ENCODE measurements at places on chromosomes 6 and 20.

DNA sequence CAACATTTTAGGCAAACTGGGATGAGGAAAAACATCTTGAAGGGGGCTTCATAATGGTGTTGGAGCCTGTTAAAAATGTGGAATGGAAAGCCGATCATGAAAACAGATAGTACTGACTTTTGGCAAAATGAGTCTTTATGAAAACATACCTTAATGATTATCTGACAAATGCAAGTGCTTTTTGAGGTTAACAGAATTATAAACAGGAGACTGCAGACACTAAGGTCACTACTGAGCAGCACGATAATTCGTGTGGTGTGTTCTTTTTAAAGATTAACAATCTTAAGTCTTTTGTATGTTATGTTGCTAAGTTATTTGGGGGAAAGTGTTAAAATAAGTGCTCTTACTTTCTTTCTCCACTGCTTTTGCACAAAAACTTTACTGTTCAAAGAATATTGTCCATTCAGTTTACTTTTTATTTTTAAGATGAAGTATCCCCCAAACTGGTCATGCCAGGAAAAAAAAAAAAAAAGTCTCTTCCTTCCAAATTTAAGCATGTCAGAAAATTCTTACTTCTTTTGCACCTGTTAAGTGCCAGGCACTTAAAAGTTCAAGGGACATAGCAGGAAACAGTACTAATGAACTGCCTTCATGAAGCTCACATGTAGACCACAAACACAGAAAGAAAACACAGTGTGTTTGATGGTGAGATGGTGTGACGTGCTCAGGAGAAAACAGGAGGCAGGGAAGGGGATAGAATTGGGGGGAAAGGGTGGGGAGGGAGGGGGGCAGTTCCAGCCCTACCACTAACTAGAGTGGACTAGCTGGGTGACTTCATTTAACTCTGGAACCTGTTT lies 73.2 kb downstream of the CDYL start:
- DNase-seq, result no peak

DNA sequence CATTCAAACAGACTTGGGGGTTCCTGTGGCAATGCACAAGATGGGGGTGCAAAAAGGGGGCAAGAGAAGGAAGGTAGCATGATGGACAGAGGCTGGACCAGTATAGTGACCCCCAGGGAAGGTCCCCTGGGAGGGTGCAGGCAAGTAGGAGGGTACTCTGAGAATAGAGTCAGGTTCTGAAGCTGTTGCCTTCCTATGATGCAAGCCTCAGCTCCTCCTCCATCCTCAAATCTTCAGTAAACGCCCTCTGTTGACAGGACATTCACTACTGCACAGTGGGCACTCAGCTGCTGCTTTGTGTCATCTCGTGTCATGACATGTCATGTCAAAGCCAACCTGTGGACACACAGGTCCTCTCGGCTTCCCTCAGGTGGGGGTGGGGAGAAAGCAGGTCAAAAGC lies 5.8 kb upstream of the SDCBP2 start:
- no peak for DNase-seq

- DNase-seq, result no peak
Observed at GRCh38 chr6:138596591-138596990, 97.3 kb upstream of the NHSL1 start.

- no peak for DNase-seq
Observed at GRCh38 chr6:20708367-20709124, 174.3 kb downstream of the CDKAL1 start.

- DNase-seq, result no peak
Observed at GRCh38 chr6:13559968-13560650, 14.3 kb upstream of the SIRT5 start.

GRCh38 chr20:328027-328974 lies 2.9 kb downstream of the SOX12 start:
- DNase-seq, result no peak

DNA sequence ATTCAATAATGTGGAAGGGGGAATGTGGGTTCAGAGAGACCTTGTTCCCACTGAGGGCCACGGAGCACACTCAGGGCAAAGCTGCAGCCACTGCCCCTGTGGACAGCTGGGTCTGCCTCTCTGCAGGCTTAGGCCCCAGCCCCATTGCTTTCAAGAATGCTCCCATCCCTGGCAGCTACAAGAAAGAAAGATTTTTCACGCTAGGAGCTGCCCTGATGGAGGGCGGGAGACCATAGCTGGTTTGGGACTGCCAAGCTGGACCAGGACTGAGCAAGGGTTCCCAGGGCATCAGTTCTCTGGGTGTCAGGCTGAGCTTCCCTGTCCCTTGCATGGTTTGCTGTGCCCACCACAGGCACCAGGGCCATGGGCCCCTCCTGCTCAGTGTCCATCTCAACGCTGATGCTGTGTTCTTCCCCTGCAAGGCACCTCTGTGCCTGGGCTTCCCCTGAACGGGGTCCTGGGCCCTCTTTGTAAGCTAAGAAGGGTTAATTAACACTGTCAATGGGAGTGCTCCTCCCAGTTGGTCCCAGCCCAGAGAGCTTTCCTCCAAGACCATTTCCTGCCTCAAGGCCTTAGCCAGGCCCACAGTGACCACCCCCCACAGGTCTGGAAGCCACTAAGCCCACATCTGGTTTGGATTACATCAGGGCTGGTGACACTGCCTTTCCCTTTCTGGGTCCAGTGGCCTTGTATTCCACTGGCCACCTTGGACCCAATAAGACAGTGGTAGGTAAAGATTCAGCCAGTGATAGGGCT lies 8.4 kb downstream of the FOXS1 start:
- no peak for DNase-seq

- no peak for DNase-seq
Observed at GRCh38 chr20:39016506-39016905, 54.4 kb downstream of the DHX35 start.

- DNase-seq, result no peak
Observed at GRCh38 chr6:108656836-108657235, 96.1 kb downstream of the FOXO3 start.

DNA sequence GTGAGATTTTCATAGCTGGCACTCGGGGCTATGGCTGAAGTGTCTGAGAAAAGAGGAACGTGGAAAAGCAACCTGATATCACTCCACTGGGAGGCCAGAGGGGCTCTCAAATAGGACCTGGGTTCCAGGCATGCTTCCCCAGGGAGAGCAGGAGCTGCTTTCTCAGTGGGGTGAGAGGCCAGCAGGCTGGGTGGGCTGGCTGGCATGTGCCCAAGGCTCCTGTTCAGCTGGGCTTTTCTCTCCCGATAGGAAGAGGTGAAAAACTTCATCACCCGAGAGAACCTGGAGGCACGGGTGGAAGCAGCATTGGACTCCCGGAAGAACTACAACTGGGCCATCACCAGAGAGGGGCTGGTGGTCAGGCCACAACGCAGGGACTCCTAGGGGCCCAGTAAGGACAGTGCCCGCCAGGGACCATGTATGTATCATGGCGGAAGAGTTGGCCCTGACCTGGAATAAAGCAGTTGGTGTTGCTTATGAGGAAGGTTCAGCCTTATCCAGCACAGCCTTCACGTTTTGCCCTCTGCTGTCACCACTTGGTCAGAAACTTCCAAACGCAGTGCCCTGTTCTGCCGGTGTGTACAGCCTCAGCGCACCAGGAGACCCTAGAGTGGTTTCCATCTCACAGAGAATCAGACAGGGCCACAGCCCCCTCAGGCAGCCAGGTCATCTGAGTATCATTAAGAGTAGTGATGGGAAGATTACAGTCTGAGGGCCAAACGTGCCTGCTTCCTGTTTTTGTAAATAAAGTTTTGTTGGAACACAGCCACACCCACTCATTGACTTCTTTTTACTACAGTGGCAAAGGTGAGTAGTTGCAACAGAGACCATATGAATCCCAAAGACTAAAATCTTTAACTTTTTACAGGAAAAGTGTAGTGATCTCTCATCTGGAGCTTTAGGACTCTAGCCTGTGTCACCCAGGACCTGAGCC lies 1.9 kb downstream of the MRPS26 start:
- DNase-seq, result no peak

- DNase-seq, result no peak
Observed at GRCh38 chr6:38172739-38173410, 353.3 kb downstream of the ZFAND3 start.

GRCh38 chr20:22420116-22420598 lies 164.2 kb downstream of the FOXA2 start:
- DNase-seq, result no peak

DNA sequence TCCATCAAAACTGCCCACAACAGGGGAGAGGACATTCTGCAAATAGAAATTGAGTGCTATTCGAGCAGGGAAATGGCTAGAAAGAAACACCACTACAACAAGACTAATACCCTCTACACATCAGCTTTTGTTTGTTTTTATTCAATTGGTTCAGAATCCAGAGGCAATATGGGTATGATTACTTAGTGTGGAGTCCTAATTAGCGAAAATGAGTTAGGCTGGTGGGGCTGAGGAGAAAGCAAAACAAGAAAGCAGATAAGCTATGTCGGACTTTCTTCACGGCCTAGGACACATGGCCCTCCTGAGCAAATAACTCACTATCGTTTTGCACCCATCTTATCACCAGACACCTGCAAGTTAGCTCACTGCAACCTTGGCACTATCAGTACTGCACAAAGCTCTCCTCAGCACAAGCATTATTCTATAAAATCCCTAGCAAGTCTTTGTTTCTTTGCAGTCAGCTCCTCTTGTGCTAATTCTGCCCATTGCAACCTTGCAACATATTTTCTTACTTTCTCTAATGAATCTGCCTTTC lies 31.3 kb upstream of the SH3BGRL2 start:
- no peak for DNase-seq

GRCh38 chr6:110738899-110739365 lies 76.3 kb downstream of the CDK19 start:
- no peak for DNase-seq

DNA sequence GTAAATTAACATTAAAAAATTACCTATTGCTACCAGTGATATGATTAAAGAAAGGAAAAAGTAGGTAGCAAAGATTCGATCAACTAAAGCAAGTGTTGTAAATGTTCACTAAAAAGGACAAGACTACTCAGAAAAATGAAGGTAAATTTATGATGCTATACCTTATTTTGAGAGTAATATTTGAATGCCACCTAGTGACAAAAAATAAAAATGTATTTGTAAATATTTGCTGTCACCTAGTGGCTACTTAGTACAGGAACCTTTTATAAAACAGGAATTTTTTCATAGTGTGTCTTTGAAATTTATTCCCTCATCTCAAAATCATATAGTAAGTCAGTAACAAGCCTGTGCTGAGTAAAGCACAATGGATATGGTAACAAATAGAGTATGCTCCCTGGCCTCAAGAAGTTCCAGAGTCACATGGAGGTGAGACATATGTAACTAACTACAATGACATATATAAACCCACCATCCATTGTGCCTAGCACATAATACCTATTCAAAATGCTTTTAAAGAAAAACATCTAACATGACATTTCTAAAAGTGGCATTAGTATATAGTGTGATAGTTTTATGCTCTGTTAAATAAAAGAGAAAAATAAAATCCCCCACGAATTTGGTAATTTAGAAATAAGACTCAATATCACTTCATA lies 193.1 kb upstream of the SIM1 start:
- DNase-seq, result no peak

DNA sequence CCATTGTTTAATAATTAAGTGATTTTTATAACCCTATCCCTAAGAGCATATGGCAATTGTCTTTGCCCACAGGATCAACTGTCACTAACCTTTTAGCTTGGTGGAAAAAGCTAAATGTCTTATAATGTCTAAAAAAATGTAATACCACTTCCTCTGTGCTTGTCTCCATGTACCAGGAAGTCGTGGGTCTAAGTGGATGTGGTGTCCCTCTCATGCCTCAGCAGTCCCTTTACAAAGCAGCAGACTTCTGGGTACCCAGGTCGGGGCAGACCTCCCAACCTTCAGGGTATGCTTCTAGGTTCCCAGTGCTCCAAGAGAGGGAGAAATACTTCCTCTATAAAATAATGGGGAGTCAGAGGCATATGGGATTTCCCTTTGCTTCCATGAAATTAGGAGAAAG lies 74.7 kb downstream of the ZHX3 start:
- no peak for DNase-seq

DNA sequence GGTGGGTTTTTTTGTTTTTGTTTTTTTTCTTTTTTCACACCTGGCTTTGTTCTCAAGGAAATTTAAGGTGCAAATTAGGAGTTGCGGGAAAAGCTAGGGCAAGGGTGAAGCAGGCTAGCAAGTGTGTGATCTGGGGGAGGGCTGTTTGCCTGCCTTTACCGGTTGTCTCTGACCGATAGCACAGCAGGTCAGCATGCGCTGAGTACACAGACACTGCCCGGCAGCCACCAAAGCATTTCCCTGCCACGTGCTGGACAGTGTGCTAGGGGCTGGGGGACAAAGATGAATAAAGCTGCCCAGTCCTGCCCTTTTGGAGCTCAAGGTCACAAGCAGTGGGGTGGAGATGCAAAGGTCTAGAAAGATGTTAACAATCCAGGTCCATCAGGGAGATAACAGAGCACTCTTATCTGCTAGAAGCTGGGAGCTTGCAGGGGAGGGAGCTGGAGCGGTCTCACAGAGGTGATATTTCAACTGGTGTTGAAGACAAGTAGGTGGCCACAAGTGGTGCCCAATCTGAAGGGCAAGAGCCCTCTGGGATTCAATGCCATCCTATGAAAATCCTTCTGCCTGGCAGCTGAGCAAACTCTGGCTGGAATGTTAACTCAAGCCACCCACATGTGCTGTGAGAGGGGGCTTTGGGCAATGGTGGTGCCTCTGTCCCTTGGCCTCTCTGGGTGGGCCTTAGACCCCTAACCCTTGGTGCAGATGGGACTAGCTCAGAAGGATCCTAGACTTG lies 24.5 kb downstream of the TTBK1 start:
- no peak for DNase-seq

- no peak for DNase-seq
Observed at GRCh38 chr6:30041221-30041620, 19.8 kb upstream of the POLR1H start.

DNA sequence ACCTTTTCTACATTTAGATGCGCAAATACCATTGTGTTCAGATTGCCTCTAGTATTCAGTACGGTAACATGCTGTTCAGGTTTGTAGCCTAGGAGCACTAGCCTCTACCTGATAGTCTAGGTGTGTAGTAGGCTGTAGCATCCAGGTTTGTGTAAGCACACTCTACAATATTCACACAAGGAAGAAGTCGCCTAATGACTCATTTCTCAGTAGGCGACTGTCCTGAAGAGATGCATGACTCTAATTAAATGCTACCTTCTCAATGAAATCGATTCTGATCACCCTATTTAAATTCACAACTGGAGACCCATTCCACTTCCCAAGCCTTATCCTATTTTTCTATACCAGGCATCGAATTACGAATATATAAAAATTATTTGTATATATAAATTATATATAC lies 1.3 kb downstream of the MCUR1 start:
- DNase-seq, result no peak

DNA sequence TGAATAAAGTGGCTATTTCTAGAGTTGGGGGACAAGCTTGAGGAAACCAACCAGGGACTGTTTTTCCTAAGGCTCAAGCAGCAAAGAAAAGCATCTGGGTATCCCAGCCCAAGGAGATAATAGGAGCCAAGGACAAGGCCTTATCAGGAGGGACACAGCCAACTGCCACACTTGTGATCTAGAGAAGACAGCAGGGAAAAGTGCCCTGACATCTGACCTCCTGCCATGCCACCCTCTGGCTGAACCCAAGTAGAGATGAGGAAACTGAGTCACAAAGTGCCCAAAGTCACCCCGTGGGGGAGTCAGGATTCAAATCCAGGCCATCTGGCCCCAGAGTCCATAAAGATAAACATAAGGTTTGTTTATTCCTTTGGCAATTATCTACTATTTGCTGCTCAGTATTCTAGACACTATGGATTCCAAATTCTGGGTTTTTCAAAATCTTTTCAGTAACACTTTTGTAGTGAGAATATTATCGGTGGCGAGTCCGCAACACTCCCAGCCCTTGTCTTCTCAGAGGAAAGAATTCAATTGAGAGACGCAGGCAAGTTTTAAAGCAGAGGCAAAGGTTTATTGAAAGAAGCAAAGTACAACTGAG lies 3.5 kb upstream of the LBP start:
- no peak for DNase-seq

GRCh38 chr6:105880030-105880492 lies 206.1 kb upstream of the PRDM1 start:
- DNase-seq, result no peak

All from coronary artery (tissue), 2 donors.